ENCODE measurements at places on chromosomes 7 and 10.

- H3K27me3 ChIP-seq = peaks cover 66% of the 10 kb centered on the region
- H3K36me3 ChIP-seq = no peaks in the 10 kb centered on the region
- ATAC-seq = no peak
- H3K4me3 ChIP-seq = no peak overlapping the region
- H3K27ac ChIP-seq = no peak overlapping the region
- no peaks in the 10 kb centered on the region for H3K4me1 ChIP-seq
These were observed 151.0 kb upstream of the PRSS1 start for GRCh38 chr7:142598297-142598696.

DNA sequence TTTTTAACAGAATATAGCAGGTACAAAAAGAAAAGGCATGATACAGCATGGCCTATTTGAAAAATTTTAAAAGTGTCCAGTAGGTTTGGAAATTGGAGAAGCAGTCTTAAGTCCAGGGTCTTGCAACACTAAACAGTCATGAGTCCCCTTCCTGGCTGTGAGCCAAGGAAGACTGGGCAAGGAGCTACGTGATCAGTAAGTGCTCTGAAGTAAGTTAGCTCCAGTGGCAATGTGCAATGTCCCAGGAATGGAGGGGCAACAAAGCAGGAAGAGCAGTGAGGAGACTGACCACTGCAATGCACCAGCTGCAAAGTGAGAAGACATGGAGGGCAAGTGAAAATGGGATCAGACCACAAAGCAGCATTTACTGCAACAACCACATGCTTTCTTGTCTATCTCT lies 72.9 kb upstream of the GRID1 start:
- H3K4me3 ChIP-seq = no peak overlapping the region
- no peak for ATAC-seq
- peaks cover 59% of the 10 kb centered on the region for H3K36me3 ChIP-seq
- H3K27ac ChIP-seq = no peak overlapping the region

GRCh38 chr10:102313221-102313896 lies 68.0 kb downstream of the GBF1 start:
- H3K27ac ChIP-seq = no peak overlapping the region
- no peak for ATAC-seq
- peaks cover 6% of the 10 kb centered on the region for H3K36me3 ChIP-seq
- H3K4me1 ChIP-seq = peaks cover 25% of the 10 kb centered on the region
- H3K27me3 ChIP-seq = no peaks in the 10 kb centered on the region

GRCh38 chr7:37782166-37782565 lies 66.2 kb upstream of the NME8 start:
- no peak overlapping the region for H3K4me3 ChIP-seq
- no peaks in the 10 kb centered on the region for H3K27me3 ChIP-seq
- peaks cover 14% of the 10 kb centered on the region for H3K36me3 ChIP-seq
- H3K27ac ChIP-seq = peak overlapping the region; percentile 20

GRCh38 chr7:4204513-4205165 lies 477.5 kb upstream of the FOXK1 start:
- no peaks in the 10 kb centered on the region for H3K36me3 ChIP-seq
- H3K4me1 ChIP-seq = no peaks in the 10 kb centered on the region
- H3K4me3 ChIP-seq = no peak overlapping the region
- no peak for ATAC-seq
- H3K27me3 ChIP-seq = no peaks in the 10 kb centered on the region

- H3K27me3 ChIP-seq = no peaks in the 10 kb centered on the region
- H3K36me3 ChIP-seq = no peaks in the 10 kb centered on the region
- no peak overlapping the region for H3K27ac ChIP-seq
- no peaks in the 10 kb centered on the region for H3K4me1 ChIP-seq
These were observed 620.0 kb downstream of the CNTNAP2 start for GRCh38 chr7:146736446-146737190.

- no peak for ATAC-seq
- peaks cover 6% of the 10 kb centered on the region for H3K36me3 ChIP-seq
- H3K4me1 ChIP-seq = peaks cover 6% of the 10 kb centered on the region
These were observed 255.8 kb downstream of the TWIST1 start for GRCh38 chr7:18861514-18862118.

DNA sequence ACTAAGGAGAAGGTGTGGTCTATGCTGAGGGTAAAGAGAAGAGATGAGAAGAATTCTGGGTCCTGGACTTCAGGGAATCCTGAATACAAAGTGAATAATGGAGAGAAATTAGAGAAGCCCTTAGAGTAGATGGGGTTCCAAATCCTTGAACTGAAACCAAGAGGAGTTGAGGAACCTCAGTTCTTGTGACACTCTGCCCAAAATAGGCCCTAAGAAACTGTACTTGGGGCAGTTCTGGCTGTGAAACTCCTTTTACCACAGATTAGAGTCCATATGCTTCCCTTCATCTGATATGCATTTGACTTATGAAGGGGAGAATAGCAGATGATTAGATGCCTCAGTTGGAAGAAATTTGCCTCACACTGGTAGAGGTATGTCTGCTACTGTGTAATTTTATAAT lies 19.0 kb downstream of the TES start:
- H3K4me3 ChIP-seq = no peak overlapping the region
- peak overlapping the region; percentile 70 for H3K27ac ChIP-seq
- H3K27me3 ChIP-seq = no peaks in the 10 kb centered on the region
- no peaks in the 10 kb centered on the region for H3K36me3 ChIP-seq
- no peak for ATAC-seq

DNA sequence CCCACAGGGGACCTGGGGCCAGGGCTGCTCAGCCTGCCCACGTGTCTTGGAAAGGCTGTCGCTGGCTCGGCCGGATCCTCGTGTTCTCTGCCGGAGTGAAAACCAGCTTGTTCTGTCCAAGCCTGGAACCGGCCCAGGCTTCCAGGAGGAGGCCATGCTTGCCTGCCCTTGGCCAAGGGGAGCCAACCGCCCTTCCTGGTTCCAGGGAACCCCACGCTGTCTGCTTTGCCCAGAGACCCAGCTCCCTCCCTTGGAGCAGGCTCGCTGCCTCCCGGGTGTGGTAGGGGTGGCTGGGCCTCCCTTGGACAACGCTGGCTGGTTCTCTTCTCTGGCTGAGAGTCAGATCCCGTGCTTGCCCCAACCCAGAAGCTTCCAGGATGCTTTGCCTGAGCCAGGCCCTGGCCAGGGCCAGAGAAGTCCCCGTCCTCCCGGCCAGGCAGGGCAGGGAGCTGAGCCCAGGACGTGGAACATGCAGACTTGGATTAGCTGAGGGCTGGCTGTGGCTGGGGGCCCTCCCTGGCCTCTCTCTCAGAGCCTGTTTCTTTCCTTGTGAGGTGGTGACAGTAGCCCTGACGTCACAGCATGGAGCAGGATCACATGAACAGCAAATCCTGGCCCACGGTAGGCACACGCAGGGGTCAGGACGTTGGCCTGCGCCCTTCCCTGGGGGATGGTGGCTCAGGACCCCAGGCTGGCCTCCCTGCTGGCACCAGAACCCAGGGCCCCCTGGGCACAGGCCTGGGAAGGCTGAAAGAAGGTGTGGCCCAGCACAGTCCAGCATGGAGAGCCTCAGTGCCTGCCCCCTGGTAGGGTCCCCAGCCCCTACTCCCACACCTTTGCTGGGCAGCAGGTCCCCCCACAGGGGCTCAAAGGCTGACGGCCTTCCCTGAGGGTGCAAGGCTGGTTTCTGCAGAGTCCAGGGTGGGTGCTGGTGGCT lies 67.5 kb downstream of the PWWP2B start:
- no peak overlapping the region for H3K27ac ChIP-seq
- H3K27me3 ChIP-seq = peaks cover 21% of the 10 kb centered on the region
- H3K36me3 ChIP-seq = no peaks in the 10 kb centered on the region
- H3K4me1 ChIP-seq = peaks cover 5% of the 10 kb centered on the region
- ATAC-seq = no peak

DNA sequence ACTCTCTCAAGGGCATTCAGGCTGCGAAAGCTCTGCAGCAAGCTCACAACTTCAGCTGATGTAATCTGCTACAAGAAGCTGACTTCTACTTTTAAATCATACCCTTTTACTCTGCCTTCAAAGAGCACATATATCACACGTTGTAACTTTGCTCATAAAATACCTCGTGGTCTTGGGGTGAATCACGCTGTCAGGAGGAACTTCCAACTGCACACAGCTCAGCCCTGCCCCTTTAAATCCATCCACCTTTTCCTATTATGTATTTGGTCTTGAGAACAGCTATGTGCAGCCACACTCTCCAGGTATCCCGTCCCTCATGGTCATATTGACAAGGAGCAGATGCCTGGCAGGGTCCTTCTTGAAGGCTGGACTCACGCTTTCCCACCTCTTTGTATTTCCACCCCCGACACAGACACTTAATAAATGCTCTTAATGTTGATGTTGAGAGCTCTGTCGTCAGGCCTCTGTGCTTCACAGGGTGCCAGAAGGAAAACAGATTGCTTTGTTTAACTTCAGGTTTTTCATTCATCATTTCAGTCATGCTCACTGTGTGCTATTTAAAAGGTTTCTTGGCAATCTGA lies 47.6 kb downstream of the ICA1 start:
- H3K27me3 ChIP-seq = no peaks in the 10 kb centered on the region
- no peak for ATAC-seq
- H3K4me1 ChIP-seq = no peaks in the 10 kb centered on the region
- H3K27ac ChIP-seq = no peak overlapping the region
